Fibroblast of gingiva (primary cell): ENCODE measurements at places on chromosomes 16 and 17.
A peak's percentile ranks its signal among the peaks of the same experiment; 100 is the strongest.

GRCh38 chr17:34917381-34917780, 43.9 kb downstream of the CCT6B start:
- DNase-seq = no peak

DNA sequence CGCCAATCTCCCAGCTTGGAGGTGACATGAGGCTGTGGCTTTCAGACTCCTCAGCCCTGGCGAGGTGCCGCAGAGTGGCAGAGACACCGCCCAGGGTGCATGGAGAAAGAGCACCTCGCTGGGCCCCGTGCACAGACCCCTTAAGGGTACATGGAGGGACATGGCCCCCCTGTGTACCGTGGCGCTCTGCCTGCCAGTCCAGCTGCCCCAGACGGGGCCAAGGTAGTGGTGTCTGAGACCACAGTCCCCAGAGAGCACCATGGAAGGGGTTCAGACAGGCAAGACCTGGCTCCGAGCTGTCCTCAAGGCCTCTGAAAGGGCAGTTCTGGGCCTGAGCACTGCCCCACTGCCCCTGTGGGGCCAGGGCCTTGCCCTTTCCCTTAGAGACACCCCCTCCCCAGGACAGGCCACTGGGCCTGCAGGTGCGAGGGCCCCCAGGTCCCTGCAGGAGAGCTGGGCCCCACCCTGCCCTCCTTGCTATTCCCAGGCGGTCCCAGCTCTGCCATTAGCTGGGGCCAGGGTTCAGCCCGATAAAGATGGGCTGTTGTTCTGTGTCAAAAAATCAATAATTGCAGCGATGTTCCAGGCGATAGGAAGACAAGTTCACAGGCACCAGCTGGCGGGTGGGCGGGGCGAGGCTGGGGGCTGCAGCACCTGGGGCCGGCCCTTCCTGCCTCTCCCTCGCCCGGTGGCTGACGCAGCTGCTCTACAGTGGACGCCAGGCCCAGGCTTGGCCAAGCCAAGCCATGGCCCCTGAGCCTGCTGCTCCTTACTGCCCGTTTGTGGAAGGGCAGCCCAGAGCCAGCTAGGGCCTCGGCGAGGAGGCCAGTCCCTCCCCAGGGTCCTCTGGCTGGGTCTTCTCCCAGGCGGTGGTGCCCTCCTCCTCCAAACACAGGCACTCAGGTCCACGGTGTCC, 51.7 kb downstream of the ZFPM1 start:
- DNase-seq = no peak

- no peak for DNase-seq
These were observed 74.1 kb downstream of the SNX11 start for GRCh38 chr17:48181653-48182052.

DNA sequence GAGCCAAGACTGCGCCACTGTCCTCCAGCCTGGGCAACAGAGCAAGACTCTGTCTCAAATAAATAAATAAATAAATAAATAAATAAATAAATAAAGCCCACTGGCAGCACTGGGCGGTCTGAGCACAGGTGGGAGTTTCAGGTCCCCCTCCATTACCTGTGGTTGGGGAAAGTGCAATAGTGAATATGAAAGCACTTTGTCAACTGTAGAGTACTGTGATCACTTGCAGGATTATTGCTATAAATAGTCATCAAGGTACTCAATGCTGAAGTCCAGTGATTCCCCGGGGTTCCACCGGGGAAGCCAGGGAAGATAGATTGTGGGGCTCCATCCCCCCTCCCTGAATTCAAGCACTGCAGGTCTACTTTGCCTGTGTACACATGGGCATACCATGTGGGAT, 42.7 kb upstream of the CPNE2 start:
- no peak for DNase-seq

DNA sequence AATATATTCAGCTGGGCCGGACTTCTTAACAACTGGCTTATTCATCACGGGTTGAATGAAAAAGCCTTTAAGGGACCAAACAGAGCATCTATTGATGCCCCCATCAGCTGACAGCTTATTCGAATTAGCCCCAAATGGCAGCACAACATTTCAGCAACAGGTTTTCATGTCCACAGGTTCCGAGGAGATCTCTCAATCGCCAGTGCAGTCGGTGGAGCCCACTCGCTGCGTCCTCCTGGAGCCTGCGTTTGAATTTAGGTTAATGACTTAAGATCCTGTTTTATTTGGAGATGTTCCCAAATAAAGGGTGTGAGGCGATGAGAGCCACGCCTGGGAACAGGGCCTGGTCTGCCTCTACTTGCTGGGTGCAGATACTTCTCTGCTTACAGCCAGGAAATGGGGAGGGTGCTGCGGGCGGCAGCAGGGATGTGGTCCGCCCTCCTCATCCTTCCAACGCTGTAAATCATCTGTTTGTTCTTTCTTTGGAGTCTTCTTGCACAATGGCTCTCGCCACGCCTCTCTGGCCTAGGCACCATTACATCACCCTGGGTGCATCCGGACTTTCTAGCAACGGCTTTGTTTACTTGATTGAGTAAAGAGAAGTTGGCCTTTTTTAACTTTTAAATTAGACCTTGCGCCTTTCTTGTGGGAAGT, 22.6 kb downstream of the NDE1 start:
- peak; percentile 97 for DNase-seq

GRCh38 chr16:68335175-68335574, 24.4 kb downstream of the PRMT7 start:
- no peak for DNase-seq

- peak; percentile 34 for DNase-seq
These were observed 65.0 kb downstream of the MRM3 start for GRCh38 chr17:846901-847843.

GRCh38 chr16:69179328-69180010, 7.5 kb upstream of the SNTB2 start:
- DNase-seq = peak; percentile 96

DNA sequence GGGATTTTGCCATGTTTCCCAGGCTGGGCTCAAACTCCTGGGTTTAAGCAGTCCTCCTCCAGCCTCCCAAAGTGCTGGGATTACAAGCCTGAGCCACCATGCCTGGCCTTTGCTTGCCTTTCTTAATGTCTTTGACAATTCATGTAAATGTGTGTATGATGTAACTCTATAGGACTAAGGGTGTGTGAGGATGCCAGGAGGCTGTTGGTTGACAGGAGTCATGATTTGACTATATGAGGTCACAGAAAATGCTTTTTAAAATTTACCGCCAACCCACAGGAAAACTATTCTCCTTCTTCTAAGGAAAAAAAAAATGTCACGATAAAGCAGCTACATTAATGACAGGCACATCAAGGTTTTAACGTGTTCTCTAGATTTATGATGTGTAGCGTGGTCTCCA, 118.8 kb downstream of the WWOX start:
- no peak for DNase-seq

DNA sequence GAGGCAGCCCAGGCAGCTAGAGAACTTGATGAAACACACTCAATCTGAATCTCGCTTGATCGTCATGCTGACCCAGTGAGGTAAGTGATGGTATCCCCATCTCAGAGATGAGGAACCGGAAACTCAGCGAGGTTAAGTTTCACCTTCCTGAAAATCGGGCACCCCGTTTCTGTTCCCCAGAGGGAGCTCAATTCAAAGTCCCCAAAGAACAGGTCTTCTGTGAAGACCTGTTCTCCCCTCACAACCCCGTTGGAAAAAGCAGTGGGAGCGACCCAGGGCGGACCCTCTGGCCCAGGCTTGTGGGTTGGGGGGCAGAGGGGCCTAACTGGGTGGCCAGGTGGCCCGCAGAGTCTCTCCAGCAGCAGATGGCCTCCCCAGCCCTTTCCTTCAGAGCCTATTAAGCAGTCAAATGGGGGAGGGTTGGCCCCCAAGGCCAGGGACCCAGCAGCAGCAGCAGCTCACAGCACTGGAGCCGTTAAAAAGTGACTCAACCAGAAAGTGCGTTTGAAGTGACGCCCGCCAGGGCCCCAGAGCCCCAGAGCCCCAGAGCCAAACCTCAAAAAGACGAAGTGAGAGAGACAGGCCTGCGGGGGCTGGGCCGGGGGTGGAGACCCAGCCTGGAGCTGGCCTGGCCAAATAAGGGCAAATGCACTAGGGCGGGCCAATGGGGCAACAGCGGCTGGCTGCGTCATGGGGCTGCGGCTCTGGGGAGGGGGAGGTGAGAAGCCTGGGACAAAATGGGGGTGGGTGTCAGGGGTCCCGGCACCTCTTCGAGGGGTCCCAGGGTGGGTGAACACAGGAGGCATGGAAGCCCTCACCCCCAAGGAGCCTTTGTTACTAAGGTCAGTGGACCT, 9.2 kb upstream of the TSPOAP1 start:
- DNase-seq = no peak

DNA sequence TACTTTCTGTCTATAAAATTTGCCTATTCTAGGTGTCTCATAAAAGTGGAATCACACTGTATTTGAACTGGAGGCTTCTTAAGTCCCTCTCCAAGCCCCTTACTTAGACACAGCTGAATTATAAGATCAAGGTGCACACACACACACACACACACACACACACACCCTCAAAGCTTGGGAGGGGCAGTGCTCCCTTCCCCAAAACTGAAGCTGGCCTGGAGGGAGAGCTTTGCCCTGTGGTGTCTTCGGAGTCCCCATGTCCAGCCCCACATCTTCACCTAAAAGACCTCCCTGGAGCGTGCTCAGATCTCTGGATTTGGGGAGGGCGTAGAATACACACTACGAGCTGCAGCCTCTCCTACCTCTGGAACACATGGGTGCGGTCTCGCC, 828 bp downstream of the EMP2 start:
- no peak for DNase-seq

GRCh38 chr16:1993731-1994131, 4.0 kb downstream of the SYNGR3 start:
- no peak for DNase-seq

GRCh38 chr17:61065263-61065773, 334.3 kb upstream of the TBX2 start:
- DNase-seq = no peak

- DNase-seq = no peak
These were observed 3.0 kb downstream of the IL27 start for GRCh38 chr16:28503470-28504259.

DNA sequence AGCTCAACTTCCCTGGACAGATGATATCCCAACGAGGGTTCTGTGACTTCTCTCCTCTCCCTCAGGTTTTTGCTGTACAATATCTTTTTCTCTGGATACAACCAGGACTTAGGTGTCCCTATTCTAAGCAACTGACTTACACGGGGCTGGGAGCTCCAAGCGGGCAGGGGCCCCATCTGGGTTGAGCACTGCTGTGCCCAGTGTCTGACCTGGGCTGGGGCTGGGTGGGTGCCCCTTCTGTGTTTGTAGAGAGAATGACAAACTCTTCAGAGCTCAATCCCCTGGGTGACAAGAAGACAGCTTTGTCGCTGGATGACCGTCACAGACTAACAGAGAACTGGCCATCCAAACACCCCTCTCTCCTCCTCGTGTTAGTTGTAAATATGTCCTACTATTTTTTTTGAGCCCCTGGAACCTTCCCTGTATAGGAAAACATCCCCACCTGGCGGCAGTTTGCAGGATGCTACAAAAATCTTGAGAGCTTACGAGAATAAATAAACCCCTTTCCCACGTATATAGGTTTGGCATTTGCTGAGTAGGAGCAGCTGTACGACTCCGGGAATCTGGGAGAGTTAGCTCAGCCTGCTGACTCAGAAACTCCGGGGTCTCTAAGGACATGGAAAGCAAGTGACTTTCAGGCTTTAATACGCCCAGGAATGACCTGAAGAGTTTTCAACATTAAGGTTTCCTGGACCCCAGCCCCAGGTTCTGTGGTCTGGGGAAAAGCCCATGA, 23.7 kb upstream of the RCVRN start:
- DNase-seq = no peak

- DNase-seq = no peak
These were observed 63.2 kb downstream of the IQCK start for GRCh38 chr16:19781226-19781625.

DNA sequence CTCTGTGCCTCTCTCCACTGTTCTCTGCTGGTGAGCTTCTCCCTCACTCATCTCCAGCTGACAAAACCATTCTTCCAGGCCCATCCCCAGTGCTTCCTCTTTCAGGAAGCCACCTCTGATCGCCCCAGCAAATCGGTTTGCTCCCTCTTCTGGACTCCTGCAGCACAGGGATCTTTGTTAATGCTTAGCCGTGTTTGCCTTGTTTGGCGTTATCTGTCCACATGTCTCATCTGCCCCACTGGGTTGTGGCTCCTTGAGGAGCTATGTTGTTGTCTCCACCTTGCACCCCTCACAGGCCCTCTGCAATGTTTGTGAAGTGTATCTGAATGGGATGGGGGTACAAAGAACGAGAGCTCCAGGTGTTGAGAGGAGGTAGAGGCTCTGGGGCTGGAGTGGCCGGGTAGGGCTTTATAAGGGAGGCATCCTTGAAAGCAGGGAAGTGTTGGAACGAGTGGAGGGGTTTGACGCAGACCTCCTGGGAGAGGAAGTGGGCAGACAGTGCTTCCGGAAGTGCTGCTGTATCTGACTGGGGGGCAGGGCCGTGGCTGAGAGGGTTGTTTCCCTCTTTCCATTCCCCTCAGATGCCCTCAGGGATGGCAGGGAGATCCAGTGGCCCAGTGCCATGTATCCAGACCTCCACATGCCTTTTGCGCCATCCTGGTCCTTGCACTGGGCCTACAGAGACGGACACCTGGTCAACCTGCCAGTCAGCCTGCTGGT, 27.8 kb downstream of the CASKIN2 start:
- DNase-seq = no peak

DNA sequence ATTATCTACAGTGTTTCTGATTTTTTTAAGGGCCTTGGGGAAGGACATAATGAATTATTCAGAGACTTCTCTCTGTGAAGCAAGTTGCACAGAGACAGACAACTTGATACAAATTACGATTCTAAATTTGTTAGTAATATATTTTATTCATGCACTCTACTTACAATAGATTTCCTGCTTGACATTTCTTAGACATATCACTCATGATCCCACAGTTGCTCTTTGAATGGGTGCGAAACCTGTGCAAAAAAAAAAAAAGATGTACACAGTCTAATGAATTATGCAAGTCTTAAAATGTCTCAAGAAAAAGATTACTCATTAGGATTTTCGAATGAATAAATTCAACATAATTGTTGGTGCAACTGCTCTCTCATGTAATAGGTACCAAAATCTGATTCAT, 254.8 kb downstream of the PRKCA start:
- DNase-seq = no peak

DNA sequence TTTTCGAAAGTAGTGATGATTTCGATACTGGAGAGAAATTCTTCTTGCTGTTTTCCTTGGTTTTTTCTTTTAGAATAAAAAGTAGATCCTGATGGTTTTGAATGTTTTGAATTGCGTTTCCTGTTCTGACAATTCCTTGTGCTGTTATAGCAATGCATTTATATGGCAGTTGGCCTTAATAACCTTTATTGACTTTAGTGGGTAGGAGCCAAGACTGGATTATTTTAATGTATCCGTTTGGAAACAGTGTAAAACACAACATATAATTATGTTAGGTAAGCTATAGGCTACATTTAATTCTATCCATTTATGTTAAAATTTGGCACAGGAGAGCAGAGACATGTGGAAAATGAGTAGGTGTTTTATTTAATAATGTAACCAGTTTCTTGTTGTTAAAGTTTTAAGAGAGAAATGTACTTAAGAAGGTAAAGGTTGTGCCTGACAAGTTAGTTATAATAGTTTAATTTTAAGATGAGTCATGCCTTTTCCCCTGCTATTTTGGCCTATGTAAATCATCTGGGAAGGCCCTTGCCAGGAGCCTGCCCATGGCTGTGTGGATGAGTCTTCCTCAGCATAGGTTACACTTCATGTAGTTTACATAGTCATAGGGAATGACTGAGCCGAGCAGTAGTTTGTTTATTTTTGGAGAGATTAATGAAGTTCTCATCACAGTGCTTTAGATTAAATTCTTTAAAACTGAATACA, 189.9 kb downstream of the FTO start:
- peak; percentile 65 for DNase-seq

- no peak for DNase-seq
These were observed 103.1 kb upstream of the CHMP6 start for GRCh38 chr17:80888276-80889160.
